ENCODE measurements at places on chromosomes 1 and 21.

GRCh38 chr1:156458181-156458503 lies 42.4 kb downstream of the MEF2D start:
- DNase-seq = no peak

DNA sequence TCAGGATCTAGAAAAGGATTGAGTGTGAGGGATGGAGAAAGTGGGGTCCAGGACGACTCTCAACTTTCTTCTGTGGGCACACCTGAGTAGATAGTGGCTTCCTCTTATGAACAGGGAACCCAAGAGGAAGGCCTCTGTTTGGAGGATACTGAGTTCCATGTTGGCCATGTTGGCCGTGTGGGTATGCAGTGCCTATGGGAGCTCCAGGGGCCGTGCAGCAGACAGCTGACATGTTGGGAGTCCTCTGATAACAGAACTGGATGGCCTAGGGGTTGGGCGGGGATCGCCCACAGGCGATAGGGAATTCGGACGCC lies 43.0 kb downstream of the TMEM53 start:
- DNase-seq = no peak

- no peak for DNase-seq
These were observed 47.9 kb downstream of the SRRM1 start for GRCh38 chr1:24691051-24691450.

DNA sequence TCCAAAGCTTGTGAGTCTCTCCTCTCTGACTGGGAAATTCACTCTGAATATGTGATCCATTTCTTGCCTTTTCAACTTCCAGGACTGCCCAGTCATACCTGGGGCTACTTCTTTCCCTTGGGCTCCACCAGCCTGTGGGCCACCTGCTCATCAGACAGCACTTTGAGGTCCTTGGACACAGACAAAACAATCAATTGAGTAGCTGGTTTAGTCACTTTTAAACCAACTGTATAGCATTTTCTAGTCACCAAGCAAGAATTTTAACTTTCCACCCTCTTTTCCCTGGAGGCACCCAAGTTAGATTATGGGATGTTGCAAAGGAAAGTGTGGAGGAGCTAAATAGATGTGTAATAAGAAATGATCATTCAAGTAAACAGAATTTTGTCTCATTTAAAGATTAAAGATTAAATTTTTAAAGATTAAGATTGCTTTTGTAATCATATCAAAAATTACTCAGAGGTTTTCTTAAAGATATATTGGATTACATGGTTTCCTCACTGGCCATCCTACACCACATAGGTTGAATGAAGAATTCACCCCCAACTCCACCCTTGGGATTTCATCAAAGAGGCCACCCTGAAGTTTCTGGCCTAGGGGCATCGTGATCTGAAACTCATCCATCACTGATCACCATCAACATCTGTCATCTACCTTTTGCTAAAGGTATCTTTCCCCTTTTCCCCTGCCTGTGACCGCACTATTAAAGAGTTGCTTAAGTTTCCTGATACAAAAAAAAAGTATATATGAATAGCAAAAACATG lies 219.2 kb upstream of the NR5A2 start:
- DNase-seq = no peak

DNA sequence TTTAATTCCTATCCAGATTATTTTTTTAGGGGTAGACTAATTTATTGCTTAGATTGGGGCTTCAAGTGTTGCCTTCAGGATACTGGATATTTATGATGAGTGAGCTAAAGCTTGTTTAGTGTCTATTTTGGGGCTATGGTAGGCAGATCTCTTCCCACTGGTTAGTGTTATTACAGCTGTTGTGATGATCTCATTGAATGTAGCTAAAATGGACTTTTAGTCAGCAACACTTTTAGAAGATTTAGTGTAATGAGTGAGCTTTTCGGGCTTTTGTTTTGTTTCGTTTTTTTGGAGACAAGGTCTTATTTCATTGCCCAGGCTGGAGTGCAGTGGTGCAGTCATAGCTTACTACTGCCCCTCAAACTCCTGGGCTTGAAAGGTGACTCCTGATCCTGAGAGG lies 14.2 kb downstream of the THRAP3 start:
- no peak for DNase-seq

DNA sequence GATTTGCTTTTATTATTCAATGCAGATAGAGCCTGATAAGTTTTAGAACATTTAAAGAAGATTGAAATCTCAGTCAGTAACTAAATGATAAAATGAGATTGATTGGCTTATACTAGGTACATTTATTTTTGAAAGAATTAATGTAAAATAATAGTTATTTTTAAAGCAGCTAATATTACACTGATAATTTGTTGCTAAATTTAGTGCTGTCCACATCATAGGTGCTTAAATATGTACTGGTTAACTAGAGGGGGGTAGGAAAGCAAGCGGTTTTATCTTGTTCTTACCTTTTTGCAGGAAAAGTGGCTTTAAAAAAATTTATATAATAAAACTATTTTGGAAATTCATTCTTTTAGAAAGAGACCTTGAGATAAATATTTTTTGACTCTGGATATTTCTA lies 40.4 kb upstream of the RWDD3 start:
- no peak for DNase-seq

- DNase-seq = no peak
These were observed 456.0 kb downstream of the USP25 start for GRCh38 chr21:16185766-16186165.

DNA sequence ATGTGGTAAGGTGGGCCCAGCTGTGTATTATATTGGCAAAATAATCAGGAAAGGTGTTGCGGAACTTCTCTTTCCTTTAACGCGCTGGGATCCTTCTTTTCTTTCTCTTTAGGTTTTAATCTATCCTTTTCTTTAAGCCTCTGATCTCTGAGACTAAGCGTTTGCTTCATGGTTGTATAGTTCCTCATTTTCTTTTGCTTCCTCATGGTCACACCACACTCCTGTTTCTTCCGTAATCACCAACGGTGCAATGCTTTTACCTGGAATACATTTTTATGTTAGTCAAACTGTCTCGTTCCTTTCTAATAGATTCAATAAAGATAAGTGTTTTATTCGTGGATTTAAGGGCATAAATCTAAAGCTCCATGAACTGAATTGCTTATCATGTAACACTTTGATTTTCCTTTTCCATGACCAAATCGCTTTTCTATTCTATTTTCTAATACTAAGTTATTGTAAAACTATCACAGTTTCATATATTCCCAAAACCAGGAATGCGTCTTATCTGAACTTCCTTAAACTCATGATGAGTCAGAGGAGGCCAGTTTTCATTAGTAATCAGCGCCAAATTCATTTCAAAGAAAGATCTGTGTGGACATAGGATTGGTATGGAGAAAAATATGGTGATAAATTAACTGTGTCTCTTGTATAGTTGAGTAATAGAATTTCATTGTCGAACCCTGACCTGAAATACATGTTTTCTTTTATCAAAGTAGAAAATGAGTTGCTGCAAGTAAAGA lies 12.2 kb downstream of the SDCCAG8 start:
- no peak for DNase-seq

Data from activated T-helper 1 cell treated with anti-CD3 and anti-CD28 coated beads, Interleukin-2, amount 50 U/mL, for 16 hours (primary cell).